NCI-H1092 (cell line): ENCODE measurements at places on chromosomes 4 and X.

DNA sequence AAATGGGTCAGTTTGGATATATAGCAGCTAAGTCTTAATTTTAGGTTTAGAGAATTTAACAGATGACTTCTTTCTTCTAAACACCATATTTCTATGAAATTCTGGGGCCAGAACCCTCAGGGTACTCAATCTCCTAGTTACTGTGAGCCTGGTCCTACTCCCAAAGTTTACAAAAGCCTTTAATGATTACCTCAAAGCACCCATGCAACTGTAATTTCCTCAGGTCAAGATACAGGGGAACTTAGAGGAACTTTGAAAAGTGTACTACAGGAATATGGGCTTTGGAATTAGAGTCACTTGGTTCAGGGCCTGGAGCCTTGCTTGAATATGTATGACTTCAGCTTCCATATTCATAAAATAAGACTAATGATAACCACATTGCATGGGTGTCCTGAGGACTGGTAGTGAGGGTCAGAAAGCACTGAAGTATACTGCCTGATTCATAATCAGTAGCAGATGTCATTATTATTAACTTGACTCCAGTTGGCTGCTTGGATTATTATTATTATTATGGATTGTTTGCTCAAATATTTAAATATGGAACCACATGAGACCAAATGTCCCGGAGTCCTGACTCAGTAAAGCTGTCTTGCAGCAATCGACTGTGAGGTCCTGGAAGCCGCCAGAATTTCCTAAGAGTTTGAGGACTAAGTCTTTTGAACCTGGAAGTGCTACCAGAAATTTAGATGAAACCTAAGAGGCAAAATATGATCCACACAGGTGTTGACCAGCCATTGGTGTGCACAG lies 2.0 kb upstream of the ADH7 start:
- no peak for DNase-seq

GRCh38 chrX:150841456-150842197 lies 56.8 kb downstream of the CD99L2 start:
- peak; percentile 13 for DNase-seq

GRCh38 chr4:6165766-6166165 lies 34.6 kb downstream of the JAKMIP1 start:
- no peak for DNase-seq

DNA sequence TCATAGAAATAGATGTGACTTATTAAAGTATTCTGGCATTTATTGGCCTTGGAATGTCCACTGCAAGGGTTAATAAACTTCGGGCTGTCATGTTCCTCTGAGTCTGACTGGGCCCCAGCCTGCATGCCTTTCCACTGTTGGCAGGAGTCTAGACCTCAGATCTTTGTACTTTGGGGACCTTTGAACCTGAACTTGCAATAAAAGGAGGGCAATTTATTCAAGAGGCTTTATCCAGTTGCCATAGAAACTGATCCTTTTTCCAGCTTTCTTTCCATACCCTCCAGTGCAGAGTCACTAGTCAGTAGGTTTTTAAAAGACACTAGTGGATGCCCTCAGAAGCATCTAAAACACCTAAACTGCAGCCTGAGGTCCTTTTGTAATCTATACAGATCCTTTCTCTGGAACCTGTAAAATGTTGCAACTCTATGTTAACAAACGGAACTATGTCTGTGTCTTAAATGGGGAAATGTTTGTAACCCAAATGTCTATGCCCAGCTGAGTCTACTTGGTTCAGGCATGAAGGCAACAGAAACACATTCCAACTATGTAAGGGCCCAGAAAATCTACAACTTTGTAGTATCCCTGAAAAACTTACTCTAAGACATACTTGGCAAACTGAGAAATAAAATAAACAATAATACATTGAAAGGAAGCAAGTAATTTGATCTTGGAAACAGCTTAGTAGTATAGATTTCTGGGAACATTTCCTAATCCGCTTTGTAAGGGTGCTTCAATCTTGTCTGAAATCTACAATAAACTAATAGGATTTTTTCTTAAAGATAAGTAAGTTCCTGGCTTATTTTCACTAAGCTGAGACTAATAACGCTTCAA lies 41.5 kb downstream of the SOWAHB start:
- no peak for DNase-seq

DNA sequence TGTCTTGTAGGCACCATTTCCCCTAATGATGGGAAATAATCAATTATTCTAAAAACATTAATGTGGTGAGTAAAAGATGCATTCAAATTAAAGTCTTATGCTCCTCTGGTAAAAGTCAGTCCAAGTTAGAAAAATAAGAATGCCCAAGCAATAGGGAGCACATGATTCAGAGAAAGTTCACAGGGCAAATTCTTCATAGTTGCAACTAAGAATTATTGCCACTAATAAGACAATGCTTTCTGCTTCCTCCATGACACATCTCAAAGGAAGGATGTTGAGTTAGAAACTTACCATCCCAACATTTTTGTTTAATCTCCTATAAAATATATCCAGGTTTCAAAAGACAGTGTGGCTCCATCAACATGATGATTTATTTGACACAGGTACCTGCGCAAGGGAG lies 26.3 kb downstream of the PHOX2B start:
- no peak for DNase-seq

- peak; percentile 84 for DNase-seq
These were observed 10.9 kb upstream of the CLTRN start for GRCh38 chrX:15675490-15675921.

DNA sequence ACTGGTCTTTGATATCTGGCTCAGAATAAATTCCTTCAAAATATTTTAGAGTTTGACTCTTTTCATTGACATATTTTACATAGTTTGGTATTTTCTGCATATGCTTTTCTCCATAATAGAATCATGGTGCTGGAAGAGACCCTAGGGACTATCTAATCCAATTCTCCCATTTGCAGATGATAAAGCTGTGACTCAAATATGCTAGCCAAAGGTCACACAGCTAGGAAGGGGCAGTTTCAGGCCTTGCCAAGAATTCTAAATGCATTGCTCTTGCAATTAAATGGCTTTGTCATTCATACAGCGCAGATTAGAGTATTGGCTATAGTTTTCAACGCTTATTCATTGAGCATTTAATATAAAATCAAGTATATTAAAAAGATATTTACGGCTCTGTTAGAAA lies 374.1 kb upstream of the RASGEF1B start:
- DNase-seq = no peak

DNA sequence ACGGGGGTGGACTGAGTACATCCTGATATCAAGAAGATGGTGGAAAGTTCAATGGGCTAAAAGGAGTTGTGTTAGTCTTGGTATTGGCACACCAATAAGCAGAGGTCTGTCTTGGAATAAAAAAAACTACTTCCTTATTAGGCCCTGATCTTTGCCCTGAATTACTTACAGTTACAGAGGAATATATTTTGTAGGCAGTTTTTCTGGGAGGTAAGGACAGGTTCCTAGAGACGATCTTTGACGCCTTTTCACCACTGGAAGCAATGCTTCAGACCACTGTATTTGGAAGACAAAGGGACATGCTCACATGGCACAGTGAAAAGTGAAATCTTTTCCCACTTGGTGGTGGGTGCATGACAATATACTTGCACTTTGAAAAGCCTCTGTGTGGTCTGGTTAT lies 618 bp upstream of the XK start:
- no peak for DNase-seq

- no peak for DNase-seq
These were observed 117.7 kb downstream of the PTTG2 start for GRCh38 chr4:38077791-38078489.

DNA sequence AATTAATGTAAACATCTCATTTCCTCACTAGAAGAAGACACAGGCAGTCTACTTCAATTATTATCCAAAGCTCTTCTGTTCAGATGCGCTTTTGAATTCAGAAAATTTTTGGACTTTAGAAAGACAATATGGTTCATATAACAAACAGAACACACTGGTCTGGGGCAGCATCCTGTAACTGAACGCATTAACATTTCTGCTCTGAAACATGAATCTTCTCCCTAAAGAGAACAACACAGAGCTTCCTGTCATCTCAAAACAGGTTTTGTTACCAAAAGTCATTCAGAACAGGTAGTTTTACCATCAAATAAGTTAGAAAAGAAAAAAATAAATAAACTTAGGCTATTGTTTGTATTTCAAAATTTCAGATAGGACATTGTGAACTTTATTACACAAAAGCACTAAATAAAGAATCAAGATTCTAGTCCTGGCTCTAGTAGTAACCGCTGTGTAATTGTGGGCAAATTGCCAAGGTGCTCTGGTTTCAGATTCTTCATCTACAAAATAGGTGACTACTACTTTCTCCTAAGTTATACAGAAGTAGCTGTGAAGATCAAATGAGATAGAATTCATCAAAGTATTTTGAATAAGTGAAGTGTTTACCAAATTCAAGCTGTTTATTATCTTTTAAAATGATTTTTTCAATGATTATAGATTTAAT lies 252.3 kb upstream of the RASGEF1B start:
- no peak for DNase-seq

GRCh38 chrX:95318882-95319281 lies 1365.8 kb upstream of the DIAPH2 start:
- no peak for DNase-seq

DNA sequence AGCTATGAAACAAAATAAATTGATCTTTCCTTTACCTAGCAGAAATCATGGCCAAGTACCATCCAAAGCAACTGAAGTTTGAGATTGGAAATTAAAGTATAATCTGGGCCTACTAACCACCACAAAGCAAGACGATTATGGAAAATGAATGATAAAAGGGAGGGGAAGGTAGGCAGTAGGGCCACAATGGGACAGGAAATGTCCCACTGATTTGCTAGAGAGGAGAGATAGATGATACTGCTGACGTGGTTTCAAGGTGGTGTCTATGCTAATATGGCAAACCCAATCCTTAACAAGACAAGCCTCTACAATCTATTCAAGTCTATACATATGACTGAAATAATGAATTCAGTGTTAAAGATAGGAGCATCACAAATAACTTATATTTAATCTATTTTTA lies 6.1 kb downstream of the TMPRSS11F start:
- no peak for DNase-seq

DNA sequence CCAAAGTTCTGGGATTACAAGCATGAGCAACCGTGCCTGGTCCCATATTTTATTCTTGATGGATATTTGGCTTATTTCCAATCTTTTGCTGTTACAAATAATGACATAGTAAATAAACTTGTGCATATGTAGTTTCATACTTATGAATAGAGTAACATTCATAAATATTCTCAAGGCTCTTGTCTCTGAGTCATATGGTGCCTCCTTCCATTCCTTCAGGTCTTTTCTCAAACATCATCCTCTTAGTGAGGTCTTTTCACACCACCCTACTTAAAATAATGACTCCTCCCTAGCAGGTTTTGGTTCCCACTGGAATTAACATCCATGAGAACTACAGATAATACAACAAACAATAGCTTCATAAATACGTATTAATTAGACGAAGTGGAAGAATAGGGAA lies 416.6 kb downstream of the IQCM start:
- no peak for DNase-seq

GRCh38 chr4:39036172-39036571 lies 4.0 kb upstream of the TMEM156 start:
- no peak for DNase-seq

GRCh38 chr4:89214308-89214707 lies 93.3 kb downstream of the GPRIN3 start:
- DNase-seq = no peak

- no peak for DNase-seq
These were observed 13.1 kb upstream of the MAGEA4 start for GRCh38 chrX:151899622-151900021.

DNA sequence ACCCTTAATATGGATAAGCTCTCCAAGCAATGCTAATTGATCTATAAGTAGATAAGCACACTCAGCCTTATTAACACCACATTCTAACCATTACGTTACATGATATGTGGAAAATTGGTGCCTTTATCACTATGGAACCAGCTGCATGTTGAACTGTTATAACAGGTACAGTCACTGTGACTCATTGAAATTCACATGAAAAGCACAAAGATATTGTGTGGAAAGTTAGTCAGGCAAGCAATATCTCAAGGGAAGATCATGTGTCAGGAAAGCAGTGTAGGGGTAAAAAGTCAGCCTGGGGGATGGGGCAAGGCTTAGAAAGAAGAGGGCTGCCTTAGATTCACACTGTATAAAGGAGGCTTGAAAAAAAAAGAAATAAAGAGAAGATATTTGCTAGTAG lies 313.7 kb upstream of the SMIM31 start:
- no peak for DNase-seq

DNA sequence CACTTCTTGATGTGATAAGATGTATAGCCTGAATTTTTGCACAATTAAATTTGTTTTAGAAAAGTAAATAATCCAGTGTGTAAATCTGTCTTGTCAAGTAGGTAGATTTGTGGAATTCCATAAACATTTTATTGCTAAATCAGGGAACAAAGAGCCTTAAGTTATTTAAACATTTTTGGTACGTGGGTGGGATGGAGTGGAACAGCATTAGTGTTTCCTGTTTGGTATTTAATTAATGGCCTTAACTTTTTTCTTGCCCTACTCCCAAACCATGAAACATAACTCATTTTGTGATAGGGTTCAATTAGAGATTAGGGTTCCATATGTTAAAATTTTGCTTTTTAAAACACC lies 5.1 kb downstream of the NUDT9 start:
- DNase-seq = no peak

DNA sequence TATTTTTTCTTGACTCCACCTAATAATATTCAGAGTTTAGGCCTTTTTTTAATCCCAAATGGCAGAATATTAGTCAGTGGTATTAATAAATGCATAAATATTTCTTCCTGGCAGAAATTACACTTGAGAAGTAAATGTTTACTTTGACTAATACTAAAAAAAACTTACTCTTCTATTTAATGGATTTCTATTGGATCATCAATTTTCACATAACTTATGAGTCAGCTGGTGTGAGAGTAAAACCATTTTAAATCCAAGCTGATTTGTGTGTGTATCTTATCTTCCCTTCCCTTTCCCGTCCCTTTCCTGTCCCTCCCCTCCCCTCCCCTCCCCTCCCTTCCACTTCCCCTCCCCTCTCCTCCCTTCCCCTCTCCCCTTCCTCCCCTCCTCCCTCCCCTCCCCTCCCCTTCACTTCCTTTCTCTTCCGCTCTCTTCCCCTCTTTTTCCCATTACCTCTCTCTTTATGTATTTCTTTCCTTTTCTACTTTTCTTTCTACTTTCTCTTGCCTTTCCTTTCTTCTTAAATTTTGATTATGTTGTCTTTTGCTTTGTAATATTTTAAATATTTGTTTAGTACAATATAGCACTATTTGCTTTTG lies 630.1 kb upstream of the EPHA5 start:
- no peak for DNase-seq

GRCh38 chr4:120266602-120267001 lies 200.0 kb upstream of the MAD2L1 start:
- no peak for DNase-seq
